ENCODE measurements at places on chromosomes 7 and 10.

- no peak for DNase-seq
Measured at GRCh38 chr7:6261699-6262098, 10.7 kb downstream of the CYTH3 start.

GRCh38 chr10:931326-932318, at the start of gene LARP4B:
TSS of gene LARP4B (minus strand) at chr10:931705. CDS start at chr10:885721, 45,984 bp downstream.
- peak; percentile 99 for DNase-seq

DNA sequence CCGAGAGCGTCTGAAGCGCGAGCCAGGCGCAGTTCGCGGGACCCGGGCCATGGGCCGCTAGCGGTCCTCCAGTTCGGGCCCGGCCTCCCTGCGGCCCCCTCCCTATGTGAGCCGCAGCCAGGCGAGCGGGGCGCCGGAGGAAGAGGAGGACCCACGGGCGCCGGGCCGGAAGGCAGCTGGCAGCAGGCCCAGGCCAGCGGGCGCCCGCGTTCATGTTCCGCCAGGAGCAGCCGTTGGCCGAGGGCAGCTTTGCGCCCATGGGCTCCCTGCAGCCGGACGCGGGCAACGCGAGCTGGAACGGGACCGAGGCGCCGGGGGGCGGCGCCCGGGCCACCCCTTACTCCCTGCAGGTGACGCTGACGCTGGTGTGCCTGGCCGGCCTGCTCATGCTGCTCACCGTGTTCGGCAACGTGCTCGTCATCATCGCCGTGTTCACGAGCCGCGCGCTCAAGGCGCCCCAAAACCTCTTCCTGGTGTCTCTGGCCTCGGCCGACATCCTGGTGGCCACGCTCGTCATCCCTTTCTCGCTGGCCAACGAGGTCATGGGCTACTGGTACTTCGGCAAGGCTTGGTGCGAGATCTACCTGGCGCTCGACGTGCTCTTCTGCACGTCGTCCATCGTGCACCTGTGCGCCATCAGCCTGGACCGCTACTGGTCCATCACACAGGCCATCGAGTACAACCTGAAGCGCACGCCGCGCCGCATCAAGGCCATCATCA, 1.1 kb downstream of the ADRA2A start:
- DNase-seq: peak; percentile 61

DNA sequence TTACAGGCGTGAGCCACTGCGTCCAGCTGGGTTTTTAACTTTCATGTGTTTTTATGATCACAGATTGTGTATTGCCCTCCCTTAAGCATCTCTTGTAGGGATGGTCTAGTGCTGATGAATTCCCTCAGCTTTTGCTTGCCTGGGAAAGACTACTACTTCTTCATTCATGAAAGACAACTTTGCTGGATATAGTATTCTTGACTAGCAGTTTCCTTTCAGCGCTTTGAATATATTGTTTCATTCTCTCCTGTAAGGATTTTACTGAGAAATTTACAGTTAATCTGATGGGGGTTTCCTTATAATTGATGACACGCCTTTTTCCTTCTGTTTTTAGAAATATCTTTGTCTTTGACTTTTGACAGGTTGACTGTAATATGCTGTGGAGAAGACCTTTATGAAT, 33.2 kb downstream of the STK31 start:
- no peak for DNase-seq

- no peak for DNase-seq
Measured at GRCh38 chr10:15316871-15317464, 54.1 kb downstream of the FAM171A1 start.

DNA sequence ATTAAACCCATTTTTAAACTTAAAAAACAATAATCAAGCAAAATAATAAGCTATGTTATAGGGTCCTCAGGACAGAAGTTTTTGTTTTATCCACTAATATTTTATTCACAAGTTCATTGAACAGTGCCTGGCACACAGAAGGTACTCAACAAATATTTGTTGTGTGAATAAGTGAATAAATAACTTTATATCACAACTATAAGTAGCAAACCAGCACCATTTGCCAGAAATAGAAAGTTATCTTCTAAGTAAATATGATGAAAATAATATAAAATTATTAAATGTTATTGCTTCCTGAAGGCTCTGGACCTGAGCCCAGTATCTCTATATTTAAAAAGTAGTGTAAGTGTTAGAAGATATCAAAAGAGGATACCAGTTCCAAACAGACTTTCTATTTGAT, 29.1 kb upstream of the SEPTIN7 start:
- no peak for DNase-seq

DNA sequence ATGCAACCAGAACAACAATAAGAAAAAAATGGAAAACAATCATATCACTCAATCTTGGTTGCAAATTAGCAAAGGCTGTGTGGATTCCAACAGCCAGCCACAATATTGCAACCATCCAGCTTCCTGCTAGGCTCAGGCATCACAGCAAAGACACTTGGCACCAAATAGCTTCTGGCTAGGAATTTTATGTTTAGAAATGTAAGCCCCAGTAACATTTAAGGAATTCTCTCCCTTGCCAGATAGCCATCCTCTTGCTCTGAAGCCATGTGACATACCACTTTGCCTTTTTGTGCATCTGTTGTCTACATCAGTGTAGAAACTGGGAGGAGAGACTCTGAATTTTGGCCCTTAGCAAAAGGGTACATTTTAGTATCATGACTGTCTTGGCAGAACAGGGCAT, 22.2 kb downstream of the MKX start:
- DNase-seq: peak; percentile 88

DNA sequence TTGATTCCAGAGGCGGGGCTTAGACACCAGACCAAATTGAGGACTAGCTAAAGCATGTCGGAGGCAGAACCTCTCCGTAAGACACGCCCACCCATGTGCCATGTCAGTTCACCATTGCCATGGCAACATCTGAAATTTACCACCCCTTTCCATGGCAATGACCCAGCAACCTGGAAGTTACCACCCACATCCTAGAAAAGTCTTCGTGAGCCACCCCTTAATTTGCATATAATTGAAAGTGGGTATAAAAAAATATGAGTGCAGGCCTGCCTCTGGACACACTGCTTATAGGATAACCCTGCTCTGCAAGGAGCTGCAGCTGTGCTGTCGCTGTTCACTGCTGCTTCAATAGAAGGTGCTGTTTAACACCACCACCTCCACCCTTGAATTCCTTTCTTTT, 28.0 kb downstream of the TMEM270 start:
- DNase-seq: no peak

DNA sequence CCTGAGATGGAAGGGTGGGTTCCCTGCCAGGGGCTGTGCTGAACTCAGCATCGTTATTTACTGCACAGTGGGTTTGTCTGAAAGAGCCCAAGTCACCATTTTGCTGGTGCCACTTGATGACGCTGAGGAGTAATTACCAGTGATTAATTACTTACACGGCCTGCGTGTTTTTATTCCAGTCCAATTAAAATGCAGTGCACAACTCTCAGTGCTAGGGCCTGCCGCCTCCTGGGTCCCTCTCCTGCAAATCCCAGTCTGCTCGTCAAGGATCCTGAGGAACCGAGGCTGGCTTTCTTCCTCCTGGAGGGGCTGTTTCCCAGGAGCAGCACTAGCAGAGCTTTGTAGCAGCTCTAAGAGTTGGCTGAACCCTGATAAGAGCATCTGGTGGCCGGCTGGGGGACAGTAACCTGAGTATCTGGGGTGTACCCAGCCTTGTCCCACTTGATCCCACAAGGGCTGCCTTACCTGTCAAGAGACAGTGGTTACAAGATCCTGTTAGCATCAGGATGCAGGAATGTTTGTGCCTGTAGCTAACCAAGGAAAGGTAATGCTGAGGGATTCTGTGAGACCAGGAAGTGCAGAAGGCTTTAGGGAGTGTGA, 45.1 kb upstream of the LRRC4 start:
- DNase-seq: no peak

DNA sequence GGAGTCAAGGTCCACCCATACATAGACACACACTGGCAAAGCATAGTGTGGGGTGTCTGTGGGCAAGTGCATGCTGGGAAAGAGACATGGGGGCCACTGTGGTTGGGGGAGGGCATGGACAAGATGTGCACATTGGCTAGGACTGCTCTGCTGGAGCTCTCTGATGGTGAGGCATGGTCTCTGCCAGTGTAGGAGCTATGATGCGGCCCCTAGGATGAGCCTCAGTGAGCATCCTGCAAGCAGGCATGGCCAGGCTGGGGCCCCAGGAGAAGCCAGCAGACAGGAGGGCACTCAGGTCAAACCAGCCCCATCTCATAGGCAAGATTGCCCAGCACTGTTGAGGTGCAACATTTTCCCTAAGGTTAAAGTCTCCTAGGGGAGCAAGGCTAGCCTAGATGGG, 489.4 kb downstream of the DNAJB9 start:
- no peak for DNase-seq

Measured in AG20443 (cell line).